ENCODE measurements at places on chromosomes 7 and 10.

DNA sequence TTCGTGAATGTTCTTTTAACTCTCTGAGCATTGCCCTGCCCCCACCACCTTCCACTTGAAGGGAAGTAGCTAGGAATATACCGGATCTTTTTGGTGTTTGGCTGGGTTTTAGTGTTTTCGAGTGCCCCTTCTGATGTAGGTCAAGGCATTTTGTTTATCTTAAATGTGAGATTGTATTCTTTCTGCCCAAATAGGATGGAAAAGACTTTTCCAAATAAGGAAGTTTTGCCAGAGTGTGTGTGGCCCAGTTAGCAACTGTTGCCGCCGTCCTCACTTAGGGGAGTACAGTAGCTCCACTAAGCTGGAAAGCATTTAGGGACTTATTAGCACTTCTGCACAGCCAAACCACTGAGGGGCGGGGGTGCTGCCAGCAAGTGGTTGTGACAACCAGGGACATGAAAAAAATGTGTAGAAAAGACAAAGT lies 29.8 kb upstream of the VCL start:
- DNase-seq: no peak

GRCh38 chr10:127866276-127867013 lies 26.3 kb downstream of the CLRN3 start:
- no peak for DNase-seq

GRCh38 chr10:69972981-69973397 lies 79.7 kb upstream of the MACROH2A2 start:
- no peak for DNase-seq

DNA sequence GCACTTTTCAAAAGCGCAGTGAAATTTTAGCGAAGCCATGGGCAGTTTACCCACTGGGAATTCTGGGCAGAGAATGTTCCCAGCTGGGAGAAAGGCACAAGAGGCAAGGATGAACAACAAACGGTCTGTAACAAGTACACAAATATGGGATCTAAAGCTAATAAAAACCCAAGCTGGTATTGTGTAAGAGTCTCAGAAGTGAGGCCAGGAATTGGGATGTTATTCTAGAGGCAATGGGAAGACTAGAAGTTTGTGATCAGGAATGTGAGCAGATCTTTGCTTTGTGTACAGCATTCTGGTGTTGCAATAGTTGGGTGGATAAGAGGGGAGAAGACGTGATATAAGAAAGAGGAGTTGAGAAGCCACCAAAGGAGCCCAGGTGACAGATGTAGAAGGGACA lies 15.0 kb downstream of the FZD9 start:
- DNase-seq: no peak

DNA sequence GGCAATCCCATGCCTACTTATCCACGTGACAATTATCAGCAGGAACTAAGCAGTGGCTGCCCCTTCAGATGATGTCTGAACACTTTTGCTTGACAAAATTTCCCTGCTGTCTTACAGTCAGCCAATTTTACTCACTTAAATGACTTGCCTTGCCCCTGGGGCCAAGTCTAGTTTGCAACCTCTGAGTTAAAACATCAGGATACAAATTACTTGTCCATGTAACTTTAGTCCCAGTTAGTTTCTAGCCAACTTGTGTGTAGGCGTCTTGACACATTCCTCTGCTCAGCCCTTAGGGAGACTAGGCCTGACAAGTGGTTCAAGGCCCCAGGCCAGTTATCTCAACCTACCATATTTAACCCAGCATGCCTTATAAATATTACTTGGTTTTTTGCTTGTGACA lies 11.6 kb upstream of the TYSND1 start:
- no peak for DNase-seq

GRCh38 chr7:132877573-132877972 lies 204.3 kb downstream of the CHCHD3 start:
- no peak for DNase-seq

- DNase-seq: no peak
These were observed 28.0 kb downstream of the MICALL2 start for GRCh38 chr7:1431226-1431625.

DNA sequence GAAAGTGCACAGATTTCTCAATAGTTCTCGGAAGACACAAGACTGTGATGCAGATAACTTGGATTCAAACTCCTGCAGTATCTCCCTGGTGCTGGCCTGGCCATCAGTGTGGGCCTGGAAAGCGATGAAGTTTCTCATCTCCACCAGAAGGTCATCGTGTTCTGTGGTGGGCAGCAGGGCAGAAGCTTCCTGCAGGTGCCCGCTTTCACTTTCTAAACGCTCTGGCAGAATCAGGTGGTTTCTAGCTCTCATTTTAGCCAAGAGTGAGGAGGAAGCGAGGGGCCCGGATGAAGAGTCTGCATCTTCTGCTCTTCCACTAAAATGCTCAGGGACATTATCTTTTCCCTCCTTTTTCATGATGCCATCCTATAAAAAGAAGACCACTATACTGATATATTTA lies 63.0 kb upstream of the DRGX start:
- no peak for DNase-seq

DNA sequence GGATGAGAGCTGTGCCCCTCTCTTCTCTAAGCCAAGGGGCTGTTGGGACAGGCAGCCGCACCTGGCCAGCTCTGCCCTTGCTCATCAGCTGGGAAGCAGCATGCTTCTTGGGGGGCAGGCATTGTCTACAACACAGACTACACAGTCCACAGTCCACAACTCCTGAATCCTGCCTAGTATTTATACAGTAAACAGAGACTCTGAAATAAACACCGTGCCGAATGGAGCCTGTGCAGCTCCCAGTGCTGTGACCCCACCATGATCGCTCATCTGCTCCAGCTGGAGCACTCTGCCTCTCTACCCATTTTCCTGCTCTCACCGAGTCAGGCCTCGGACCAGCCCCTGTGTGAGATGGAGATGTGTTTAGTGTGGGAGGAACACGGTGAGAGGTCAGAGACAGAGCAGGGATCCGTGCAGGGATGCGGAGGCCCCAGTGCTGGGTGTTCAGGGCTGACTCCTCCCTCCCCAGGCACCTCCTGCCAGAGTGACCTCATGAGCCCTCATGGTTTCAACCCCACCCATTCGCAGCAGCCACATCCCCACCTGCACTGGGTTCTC lies 608.0 kb downstream of the DNAJB6 start:
- DNase-seq: no peak

- no peak for DNase-seq
These were observed 256.9 kb downstream of the WDR11 start for GRCh38 chr10:121108051-121108450.

- no peak for DNase-seq
These were observed 60.6 kb upstream of the DNAAF5 start for GRCh38 chr7:665736-666453.

DNA sequence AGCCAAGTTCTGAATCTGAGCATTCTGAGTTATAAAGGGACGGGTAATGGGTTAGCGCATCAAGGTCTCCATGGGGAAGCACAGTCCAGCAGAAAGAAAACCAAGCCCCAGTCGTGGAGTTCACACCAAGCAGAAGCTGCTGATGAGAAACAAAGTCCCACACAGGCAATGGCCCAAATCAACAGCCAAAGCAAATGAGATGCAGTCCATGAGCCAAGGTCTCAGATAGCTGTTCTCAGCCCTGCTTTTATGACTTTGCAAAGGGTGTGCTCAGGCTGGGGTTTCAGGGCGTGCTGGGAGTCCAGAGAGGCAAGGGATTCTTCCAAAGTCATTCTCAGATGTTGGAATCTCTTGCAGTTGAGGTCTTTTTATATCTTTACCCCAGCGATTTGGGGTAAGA lies 32.0 kb downstream of the THNSL1 start:
- no peak for DNase-seq

GRCh38 chr7:24573554-24574338 lies 494 bp downstream of the PALS2 start:
- DNase-seq: peak; percentile 19

DNA sequence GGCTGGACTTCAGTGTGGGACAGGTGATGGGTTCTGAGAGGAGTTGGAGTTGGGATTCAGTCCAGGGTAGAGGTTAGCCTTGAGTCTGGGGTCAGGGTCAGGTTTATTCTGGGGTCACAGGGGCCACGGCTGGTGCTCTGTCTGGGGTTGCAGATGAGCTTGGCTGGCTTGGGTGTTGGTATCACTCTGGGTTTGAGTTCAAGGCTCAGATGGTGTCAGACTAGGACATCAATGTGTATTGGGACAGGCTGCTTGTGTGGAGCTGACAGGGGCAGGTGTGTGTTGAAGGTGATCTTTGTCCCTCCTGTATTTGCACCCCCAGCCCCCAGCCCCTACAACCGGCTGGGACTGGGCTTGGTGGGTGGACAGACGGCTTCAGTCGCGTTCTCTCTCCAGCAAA lies 26.8 kb downstream of the TMEM270 start:
- no peak for DNase-seq

GRCh38 chr7:91325726-91326125 lies 61.5 kb downstream of the FZD1 start:
- DNase-seq: no peak

GRCh38 chr7:154388412-154388811 lies 336.2 kb downstream of the DPP6 start:
- no peak for DNase-seq

- DNase-seq: no peak
These were observed 1.3 kb upstream of the HIP1 start for GRCh38 chr7:75739796-75740672.

- no peak for DNase-seq
These were observed 23.8 kb downstream of the LRRC27 start for GRCh38 chr10:132355754-132356153.

GRCh38 chr7:13915891-13916290 lies 73.6 kb downstream of the ETV1 start:
- no peak for DNase-seq

DNA sequence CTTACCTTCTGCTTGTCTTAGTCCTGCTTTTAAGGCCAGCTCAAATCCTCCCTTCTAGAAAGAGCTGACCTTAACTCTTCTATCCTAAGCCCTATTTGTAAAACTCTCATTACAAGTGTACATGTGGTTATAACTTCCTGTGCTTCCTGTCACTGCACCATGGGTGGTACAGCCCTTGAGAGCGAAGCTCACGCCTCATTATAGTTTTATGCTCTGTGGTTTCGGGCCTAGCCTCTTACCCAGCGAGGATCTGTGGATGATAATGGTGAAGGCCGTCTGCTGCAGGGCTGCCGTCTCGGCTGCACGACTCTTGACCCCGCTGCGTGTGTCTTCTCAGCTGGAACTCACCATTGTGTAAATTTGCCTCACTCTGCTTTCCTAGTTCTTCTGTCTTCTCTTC lies 74.6 kb downstream of the CUL1 start:
- peak; percentile 4 for DNase-seq

DNA sequence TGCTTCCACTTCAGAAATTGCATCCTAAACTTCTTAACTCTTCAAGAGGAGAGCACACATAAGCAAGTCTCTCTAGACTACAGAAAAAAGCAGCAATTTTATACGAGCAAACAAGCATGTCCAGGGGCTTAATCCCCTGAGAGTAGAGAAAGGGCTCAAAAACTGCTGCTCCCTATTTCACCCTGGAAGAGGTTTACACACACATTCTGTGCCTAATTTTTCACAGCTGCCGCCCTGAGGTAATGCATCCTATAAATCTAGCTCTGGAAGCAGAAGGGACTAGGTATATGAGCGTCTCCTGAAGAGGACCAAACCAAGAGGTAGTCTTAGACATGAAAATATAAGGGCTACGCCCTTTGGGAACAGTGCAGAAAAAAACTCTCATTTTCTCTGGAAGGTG lies 73.1 kb downstream of the CRPPA start:
- DNase-seq: no peak

- DNase-seq: no peak
These were observed 18.8 kb upstream of the SLC35G1 start for GRCh38 chr10:93875032-93875358.

- no peak for DNase-seq
These were observed 60.7 kb downstream of the GBF1 start for GRCh38 chr10:102306006-102306405.

GRCh38 chr7:9488555-9488954 lies 1055.1 kb downstream of the NXPH1 start:
- no peak for DNase-seq

DNA sequence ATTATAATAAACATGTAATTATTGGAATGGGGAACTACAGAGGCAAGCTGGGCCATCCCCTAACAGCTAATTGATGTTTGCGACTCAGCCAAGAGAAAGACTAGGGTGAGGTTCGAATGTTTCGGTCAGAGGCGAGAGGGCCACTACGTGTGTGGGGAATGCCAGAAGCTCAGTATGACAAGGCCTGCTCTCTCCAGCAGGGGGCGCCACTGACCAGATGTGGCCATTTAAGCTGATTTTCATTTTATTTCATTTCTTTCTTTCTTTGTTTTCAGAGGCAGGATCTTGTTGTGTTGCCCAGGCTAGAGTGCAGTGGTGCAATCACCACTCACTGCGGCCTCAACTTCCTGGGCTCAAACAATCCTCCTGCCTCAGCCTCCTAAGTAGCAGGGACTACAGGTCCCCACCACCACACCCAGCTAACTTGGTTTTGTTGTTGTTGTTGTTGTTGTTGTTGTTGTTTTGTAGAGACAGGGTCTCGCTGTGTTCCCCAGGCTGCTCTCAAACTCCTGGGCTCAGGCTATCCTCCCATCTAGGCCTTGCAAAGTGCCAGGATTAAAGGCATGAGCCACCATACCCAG lies 38.1 kb downstream of the TMEM130 start:
- DNase-seq: peak; percentile 4

DNA sequence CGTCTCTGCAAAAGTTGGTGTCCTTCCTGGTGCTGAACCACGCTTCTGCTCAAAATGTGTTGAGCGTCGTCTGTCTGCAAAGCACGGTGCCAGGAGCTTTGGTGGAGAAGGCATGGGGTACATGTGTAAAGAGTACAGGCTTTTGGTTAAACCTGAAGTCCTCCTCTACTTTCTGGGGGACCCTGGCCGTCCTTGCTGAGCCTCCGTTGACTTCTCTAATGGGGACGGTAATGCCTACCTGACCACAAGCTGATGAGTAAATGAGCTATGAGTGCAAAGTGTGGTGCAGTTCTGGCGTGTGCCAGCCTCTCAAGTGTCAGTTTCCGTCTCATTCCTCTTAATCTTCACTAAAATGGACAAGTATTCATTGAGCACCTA lies 527 bp upstream of the HERPUD2 start:
- no peak for DNase-seq

DNA sequence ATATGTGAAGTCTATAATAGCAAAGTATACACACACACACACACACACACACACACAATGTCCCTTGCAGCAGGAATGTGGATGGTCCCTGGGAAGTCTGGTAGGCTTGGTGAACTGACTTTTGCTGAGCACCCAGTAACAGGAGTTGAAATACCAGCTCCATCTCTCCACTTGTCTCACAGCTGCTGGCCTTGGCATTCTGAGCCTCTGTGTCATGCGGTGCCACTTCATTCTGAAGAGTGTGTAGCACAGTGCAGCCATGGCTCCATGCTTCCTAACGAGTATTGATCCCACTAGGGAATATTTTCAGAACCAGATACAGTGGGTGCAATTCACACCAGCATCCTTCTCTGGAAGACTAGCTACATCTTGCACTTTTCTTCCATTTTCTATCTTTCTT lies 192.4 kb downstream of the ADARB2 start:
- DNase-seq: no peak

All from activated CD4-positive, alpha-beta T cell treated with anti-CD3 and anti-CD28 coated beads, Interleukin-2, amount 50 U/mL, for 4 hours (primary cell).